ENCODE measurements at places on chromosomes 12 and 14.
A peak's percentile ranks its signal among the peaks of the same experiment; 100 is the strongest.

GRCh38 chr14:81716953-81717352, 183.3 kb upstream of the SEL1L start:
- DNase-seq: no peak

DNA sequence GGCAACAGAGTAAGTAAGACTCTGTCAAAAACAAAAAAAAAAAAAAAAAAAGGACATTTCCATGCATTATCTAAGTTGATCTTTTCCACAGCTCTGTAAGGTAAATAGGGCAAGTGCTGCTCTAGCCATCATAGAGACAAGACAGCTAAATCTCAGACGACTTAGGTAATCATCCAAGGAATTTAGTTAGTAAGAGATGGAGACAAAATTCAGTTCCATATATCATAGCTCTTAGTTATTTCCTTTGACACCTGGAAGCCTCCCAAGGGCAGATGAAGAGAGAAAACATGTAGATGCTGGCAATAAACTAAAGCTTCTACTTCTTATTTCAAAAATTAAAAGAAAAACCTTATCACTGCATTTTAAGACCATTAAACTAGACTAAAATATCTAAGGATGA, 48.7 kb downstream of the ST8SIA1 start:
- DNase-seq: no peak

- DNase-seq: no peak
Measured at GRCh38 chr14:60641742-60642269, 7.5 kb downstream of the SIX1 start.

- no peak for DNase-seq
Measured at GRCh38 chr12:130080205-130080604, 82.1 kb upstream of the FZD10 start.

GRCh38 chr12:31026202-31026601, 47.5 kb upstream of the DDX11 start:
- DNase-seq: no peak

DNA sequence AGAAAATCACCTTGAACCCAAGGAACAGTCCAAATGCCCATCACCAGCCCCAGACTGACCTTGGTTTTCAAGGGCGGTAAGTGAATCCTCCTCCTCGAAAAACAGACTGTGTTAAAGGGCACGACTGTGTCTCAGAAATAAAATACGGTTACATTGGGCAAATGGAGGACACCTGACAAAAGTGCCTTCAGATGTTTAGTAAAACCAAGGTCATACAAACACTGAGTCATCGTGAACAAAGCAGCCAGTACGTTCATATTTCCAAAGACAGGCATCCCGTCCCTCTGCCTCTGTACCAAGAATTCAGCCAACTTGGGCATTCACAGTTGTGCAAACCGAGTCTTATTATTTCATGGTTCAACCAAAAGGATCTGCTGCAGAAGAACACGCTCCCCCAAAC, 25.9 kb downstream of the FOXN3 start:
- no peak for DNase-seq

- no peak for DNase-seq
Measured at GRCh38 chr12:79657136-79657535, 33.6 kb downstream of the PAWR start.

DNA sequence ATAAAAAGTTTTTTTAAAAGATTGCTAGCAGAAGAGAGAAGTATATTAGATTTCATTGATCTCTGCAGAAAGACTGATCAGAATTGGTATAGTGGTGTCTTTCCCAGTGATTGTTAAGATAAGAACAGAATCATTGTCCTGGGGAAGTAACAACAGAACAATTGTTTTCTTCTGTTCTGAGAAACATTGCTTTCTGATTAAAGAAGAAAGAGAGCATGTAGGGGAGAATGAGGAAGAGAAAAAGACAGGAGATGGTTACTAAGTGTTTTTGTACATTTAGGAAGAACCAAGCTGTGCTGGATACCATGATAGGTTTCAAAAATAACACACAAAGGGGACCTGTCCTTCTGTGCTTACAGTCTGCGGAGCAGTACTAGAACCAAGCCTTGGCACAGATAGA, 5.0 kb downstream of the USP30 start:
- DNase-seq: no peak

GRCh38 chr12:86721713-86722397, 465.7 kb upstream of the MGAT4C start:
- no peak for DNase-seq

DNA sequence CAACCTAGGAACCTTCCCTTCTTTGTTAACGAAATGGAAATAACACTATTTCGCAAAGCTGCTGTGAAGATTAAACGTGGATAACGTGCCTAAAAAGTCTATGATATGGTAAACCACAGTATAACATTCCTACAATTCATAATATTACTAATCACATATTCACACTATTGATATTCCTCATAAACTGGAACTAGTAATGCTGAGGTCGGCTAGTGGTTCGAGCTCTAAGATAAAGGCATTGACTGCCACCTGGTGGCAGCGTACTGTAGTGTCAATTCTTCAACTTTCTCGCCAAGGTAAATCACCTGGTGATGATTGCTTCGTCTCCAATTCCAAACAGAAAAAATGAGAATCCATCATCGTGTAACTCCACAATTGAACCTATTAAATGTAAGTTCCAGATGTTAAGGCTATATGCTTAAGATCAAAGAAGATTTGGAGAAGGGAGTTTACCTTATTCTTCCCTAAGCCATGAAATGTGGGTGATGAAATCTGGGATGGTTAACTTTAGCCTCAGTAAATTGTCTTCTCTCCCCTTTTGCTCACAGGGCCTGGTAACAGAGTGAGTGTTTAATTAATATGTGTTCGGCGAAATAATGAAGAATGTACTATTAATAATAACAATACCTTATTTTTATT, 197.5 kb upstream of the TMEM132C start:
- DNase-seq: peak; percentile 4

DNA sequence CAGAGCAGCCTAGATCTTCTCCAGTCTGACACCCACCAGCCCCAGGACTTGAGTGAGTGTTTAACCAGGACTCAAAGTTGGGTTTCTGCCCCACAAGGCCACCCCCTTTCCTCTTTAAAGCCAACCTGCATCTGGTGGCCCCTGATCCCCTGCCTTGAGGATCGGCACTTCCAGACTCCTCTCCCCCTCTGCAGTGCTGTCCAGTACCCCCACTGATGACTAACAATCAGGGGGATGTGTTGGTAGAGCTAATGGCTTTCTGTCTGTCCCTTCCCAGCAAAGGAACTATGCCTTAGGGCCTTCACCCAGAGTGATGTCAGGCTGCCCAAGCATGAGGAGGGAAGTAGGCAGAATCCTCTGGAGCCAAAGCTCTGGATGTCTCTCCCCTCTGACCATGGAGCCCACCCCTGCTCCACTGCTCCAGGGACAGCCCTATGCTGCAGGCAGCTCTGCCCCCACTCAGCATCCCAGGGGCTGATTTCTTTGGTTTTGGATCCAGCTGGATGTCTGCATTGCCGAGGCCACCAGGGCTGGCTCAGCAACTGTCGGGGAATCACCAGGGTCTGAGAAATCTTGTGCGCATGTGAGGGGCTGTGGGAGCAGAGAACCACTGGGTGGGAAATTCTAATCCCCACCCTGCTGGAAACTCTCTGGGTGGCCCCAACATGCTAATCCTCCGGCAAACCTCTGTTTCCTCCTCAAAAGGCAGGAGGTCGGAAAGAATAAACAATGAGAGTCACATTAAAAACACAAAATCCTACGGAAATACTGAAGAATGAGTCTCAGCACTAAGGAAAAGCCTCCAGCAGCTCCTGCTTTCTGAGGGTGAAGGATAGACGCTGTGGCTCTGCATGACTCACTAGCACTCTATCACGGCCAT, 42.9 kb downstream of the DAD1 start:
- DNase-seq: no peak

DNA sequence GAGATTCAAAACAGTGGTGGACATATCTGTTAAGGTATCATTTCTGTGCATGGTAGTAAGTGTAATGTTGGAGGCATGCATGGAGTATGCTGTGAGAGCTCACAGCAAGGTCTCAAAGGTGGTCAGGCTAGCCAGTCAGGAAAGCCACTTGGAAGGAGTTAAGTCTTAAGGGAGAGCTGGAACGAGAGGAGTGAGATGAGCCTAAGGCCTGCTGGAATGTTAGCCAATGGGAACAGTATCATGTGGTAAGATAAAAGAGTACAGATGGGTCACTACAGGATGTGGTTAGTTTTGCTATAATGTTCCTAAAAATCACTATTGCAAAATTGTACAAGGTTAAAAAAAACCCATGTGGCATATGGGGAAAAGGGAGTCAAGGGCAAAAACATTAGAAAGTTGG, 311.7 kb upstream of the E2F7 start:
- no peak for DNase-seq

DNA sequence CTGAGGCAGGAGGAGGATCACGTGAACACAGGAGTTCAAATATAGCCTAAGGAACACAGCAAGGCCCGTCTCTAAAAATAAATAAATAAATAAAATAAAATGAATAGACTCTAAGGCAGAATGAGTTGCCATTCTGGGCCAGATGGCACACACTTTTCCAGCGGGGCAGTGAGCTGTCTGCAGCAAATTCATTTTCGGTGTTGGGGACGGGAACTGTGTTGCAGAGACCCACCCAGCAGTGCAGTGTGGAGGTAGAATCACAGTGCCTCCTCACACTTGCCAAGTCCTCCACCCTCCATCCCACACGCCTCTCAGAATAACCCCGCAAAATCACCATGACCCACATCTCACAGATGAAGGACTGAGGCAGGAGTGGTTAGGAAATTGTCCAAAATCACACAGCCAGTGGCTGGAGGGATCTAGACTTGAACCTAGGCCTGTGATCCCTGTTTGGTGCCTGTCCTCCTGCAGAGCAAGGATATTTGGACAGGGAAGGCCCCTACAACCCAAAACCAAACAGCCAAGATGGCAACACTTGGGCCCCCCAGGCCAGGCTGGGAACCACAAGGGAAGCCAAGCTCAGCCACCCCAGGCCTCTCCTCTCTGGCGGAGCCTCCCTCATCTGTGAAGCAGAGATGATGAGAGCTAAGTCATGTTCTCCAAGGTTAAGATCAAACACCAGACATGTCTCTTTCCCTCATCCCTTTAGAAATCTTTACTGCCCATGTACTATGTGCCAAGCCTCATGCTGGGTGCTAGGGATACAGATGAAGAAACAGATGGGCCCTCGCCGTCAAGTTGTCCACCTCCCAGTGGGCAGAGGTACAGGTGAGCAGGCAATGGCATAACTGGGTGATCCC, 152.7 kb downstream of the DPF3 start:
- DNase-seq: no peak

- no peak for DNase-seq
Measured at GRCh38 chr12:49525942-49526341, 12.9 kb upstream of the KCNH3 start.

GRCh38 chr14:99030454-99030853, 241.5 kb downstream of the BCL11B start:
- DNase-seq: no peak

- no peak for DNase-seq
Measured at GRCh38 chr12:55725556-55725955, 3.3 kb downstream of the CD63 start.

- no peak for DNase-seq
Measured at GRCh38 chr12:121512561-121512960, 68.3 kb downstream of the KDM2B start.

GRCh38 chr12:131014343-131014742, 60.6 kb downstream of the ADGRD1 start:
- no peak for DNase-seq

DNA sequence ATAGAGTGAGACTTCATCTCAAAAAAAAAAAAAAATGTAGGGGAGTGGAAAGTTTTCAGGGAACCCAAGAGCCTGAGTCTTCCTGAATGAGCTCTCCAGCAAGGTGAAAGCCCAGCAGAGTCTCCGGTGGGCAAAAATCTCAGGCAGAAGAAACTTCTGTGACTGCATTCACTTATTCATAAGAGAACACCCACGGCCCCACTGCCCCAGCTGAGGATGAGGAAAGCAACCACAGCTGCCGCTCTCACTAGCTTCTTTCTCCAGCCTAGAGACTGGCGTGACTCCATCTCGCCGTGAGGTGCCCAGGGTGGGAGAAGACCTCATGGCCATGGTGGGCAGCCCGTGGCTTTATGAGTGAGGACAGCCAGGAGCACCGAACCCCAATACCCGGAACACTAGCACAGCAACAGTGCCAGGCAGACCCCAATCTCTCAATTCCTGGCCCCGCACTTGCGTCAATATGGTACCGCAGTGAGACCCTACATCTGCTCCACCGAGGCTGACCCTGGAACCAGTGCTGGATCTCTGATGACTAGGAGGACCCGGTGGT, 29.7 kb upstream of the DYNC1H1 start:
- DNase-seq: no peak

- DNase-seq: no peak
Measured at GRCh38 chr12:125773033-125773640, 707.9 kb downstream of the AACS start.

DNA sequence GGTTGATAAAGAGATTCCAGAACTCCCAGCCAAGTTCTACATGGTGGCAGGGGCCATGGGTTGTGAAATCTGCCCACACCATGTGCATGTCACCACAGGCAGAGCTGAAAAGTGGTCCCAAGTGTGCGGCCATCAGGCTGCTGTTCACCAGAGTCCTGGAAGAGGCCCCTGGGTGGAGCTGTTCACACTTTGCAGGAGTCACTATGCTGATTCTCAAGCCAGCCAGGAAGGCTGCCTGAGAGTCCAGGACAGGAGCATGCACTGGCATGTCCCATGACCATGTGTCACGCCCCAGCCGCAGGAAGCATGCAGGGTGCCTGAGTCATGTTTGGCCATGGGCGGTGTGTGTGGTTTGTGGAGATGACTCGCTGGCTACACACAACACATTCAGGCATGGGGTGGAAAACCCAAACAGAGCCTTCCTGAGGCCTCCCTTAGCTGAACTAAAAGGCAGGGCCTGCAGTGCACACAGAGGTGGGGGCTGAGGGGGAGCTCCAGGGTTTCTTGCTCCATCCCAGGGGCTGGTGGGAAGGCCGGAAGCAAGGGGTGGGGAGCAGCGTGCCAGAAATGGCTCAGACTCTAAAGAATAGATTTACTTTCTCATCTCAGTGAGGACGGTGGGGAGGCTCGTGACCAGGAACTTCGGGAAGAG, 19.4 kb downstream of the ABCB9 start:
- DNase-seq: peak; percentile 97

- no peak for DNase-seq
Measured at GRCh38 chr14:33068626-33069025, 129.9 kb downstream of the NPAS3 start.

- DNase-seq: no peak
Measured at GRCh38 chr12:94609917-94610443, 40.4 kb downstream of the TMCC3 start.

GRCh38 chr12:96177013-96177412, 17.2 kb upstream of the ELK3 start:
- DNase-seq: peak; percentile 99

- DNase-seq: no peak
Measured at GRCh38 chr14:105317546-105317945, 3.0 kb downstream of the PACS2 start.

GRCh38 chr12:101967506-101967905, 90.1 kb downstream of the DRAM1 start:
- DNase-seq: no peak

GRCh38 chr14:50335389-50335788, 23.3 kb downstream of the DMAC2L start:
- DNase-seq: no peak

- no peak for DNase-seq
Measured at GRCh38 chr14:105865266-105865903, 339.0 kb downstream of the TMEM121 start.

- DNase-seq: no peak
Measured at GRCh38 chr14:66649498-66649897, 141.6 kb downstream of the GPHN start.
